Tibial nerve (tissue), 4 donors: ENCODE measurements at places on chromosomes 3 and 15. TPM values are rescaled to one million over a fixed set of nuclear protein-coding genes. Genes with fewer than 3 reads are reported as not detected.

DNA sequence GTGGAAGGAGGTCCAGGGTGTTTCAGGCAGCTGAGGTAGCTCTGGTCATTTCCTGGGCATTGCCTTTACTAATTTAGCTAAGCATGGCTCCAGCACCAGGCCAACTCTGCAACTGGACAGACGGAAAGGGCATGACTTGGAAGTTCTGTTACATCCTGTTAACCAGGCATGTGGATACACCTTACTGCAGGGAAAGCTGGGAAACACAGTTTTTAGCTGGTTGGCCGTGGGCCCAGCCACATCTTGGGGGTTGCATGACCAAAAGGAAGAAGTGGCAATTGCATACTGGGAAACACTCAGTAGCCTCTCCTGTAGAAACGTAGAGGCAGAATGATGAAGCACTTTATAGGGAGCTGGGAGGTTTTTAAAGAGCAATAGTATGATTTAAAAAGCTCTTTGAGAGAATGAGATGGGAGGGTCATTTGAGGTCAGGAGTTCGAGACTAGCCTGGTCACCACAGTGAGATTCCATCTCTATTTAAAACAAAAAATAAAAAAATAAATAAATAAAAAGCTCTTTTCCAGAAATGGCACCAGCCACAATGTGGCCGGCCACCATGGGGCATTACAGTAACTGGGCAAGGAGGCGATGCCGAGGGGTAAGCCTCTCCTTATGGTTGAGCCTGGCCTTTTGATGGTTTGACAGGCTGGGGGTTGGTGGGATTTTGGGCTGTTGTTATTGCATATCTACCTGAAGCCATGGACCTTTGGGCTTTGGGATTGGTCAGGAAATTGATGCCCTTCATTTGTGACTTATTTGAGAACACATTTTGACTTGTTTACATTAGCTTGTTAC lies 28.6 kb downstream of the TRAK1 start:
- no peak for DNase-seq
- H3K27me3 ChIP-seq = no peaks in the 10 kb centered on the region
- no peaks in the 10 kb centered on the region for H3K4me1 ChIP-seq
- no peak overlapping the region for H3K27ac ChIP-seq
- H3K36me3 ChIP-seq = no peaks in the 10 kb centered on the region

- peaks cover 35% of the 10 kb centered on the region for H3K36me3 ChIP-seq
- H3K27ac ChIP-seq = no peak overlapping the region
- no peaks in the 10 kb centered on the region for H3K4me1 ChIP-seq
- DNase-seq = no peak
- no peaks in the 10 kb centered on the region for H3K27me3 ChIP-seq
These were observed 45.7 kb downstream of the EIF2AK4 start for GRCh38 chr15:39979606-39980005.

GRCh38 chr3:55554634-55555425 lies 67.7 kb upstream of the WNT5A start:
- H3K27me3 ChIP-seq = no peaks in the 10 kb centered on the region
- H3K4me3 ChIP-seq = no peak overlapping the region
- H3K4me1 ChIP-seq = no peaks in the 10 kb centered on the region
- no peak overlapping the region for H3K27ac ChIP-seq
- DNase-seq = no peak

GRCh38 chr3:111517801-111518200 lies 24.2 kb upstream of the CD96 start:
- no peak overlapping the region for H3K4me3 ChIP-seq
- H3K36me3 ChIP-seq = no peaks in the 10 kb centered on the region
- H3K27ac ChIP-seq = no peak overlapping the region

- no peak overlapping the region for H3K27ac ChIP-seq
- H3K27me3 ChIP-seq = no peaks in the 10 kb centered on the region
- H3K36me3 ChIP-seq = no peaks in the 10 kb centered on the region
- H3K4me3 ChIP-seq = no peak overlapping the region
- DNase-seq = no peak
These were observed 440.9 kb downstream of the FOXP1 start for GRCh38 chr3:71142441-71143161.

- no peaks in the 10 kb centered on the region for H3K27me3 ChIP-seq
- no peak for DNase-seq
- H3K27ac ChIP-seq = no peak overlapping the region
- no peak overlapping the region for H3K4me3 ChIP-seq
- no peaks in the 10 kb centered on the region for H3K4me1 ChIP-seq
These were observed 108.4 kb downstream of the LSM3 start for GRCh38 chr3:14286887-14287500.

Gene CD86
- 5.7 TPM for total RNA-seq

Gene PLA2G4D
- not detected for total RNA-seq

DNA sequence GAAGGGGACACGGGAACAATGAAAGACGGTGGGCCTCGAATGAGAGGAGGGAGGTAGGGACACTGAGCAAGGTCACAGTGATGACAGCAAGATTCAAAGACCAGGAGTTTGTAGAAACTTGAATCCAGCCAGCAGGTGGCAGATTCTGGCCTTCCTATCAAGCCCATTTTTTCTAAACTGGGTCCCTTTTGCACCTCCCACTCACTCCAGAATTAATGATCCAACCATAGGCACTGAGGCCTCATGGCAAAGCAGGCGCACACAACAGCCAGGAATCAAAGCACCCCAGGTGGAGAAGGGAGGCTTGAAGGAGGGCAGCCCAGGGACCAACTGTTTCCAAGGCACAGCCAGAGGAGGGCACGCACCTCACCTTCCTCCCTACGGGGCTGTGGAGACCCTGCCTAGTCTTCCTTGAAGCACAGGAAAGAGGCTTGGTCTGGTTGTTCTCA lies 90.2 kb downstream of the ANP32A start:
- no peak for DNase-seq
- no peak overlapping the region for H3K27ac ChIP-seq
- no peaks in the 10 kb centered on the region for H3K36me3 ChIP-seq
- H3K4me3 ChIP-seq = no peak overlapping the region
- H3K4me1 ChIP-seq = no peaks in the 10 kb centered on the region
- H3K27me3 ChIP-seq = no peaks in the 10 kb centered on the region

DNA sequence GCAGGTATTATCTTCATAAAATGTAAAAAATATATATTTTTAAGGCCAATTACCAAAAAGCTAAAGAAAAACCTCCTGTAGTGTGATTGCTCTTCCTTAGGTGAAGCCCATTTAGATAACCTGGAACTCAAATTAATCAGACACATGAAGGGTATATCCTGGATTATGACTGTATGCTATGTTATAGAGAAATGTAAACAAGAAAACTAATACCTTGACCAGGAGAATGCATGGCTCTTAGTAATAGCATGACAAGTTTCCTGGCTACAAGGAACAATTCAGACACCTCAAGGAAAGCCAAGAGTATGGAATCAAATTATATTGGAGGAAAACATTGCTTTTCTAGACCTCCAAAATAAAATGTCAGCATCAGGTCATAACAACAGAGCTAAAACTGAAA lies 14.0 kb upstream of the CFAP161 start:
- H3K27ac ChIP-seq = no peak overlapping the region
- no peaks in the 10 kb centered on the region for H3K4me1 ChIP-seq
- H3K27me3 ChIP-seq = peaks cover 3% of the 10 kb centered on the region
- no peak overlapping the region for H3K4me3 ChIP-seq

- DNase-seq = no peak
- H3K27ac ChIP-seq = peak overlapping the region; percentile 89
- H3K27me3 ChIP-seq = no peaks in the 10 kb centered on the region
- H3K4me3 ChIP-seq = no peak overlapping the region
These were observed 22.9 kb upstream of the FBLN2 start for GRCh38 chr3:13525827-13526625.

GRCh38 chr3:110628650-110629301 lies 442.8 kb upstream of the NECTIN3 start:
- no peaks in the 10 kb centered on the region for H3K27me3 ChIP-seq
- H3K4me3 ChIP-seq = no peak overlapping the region
- DNase-seq = no peak
- no peak overlapping the region for H3K27ac ChIP-seq
- no peaks in the 10 kb centered on the region for H3K36me3 ChIP-seq

GRCh38 chr3:175411405-175411804 lies 552.3 kb downstream of the NAALADL2 start:
- no peak for DNase-seq
- no peaks in the 10 kb centered on the region for H3K27me3 ChIP-seq
- H3K36me3 ChIP-seq = no peaks in the 10 kb centered on the region
- H3K27ac ChIP-seq = no peak overlapping the region
- no peaks in the 10 kb centered on the region for H3K4me1 ChIP-seq

Gene COL7A1
- 14.7 TPM for total RNA-seq

Gene GOLGA8T
- not detected for total RNA-seq
